ENCODE measurements at places on chromosomes 4 and X.

- no peak for DNase-seq
Measured at GRCh38 chr4:10023806-10024205, 2.5 kb upstream of the SLC2A9 start.

- DNase-seq: no peak
Measured at GRCh38 chr4:173883821-173884220, 353.8 kb upstream of the HAND2 start.

- no peak for DNase-seq
Measured at GRCh38 chr4:16738558-16738957, 159.9 kb downstream of the LDB2 start.

GRCh38 chr4:93414041-93414550 is 414.5 kb upstream of the ATOH1 start:
- no peak for DNase-seq

GRCh38 chrX:132404266-132404665 is 84.6 kb downstream of the MBNL3 start:
- no peak for DNase-seq

GRCh38 chrX:110384490-110384889 is 25.8 kb downstream of the RTL9 start:
- no peak for DNase-seq

- DNase-seq: no peak
Measured at GRCh38 chr4:40309250-40309774, 25.8 kb upstream of the CHRNA9 start.

DNA sequence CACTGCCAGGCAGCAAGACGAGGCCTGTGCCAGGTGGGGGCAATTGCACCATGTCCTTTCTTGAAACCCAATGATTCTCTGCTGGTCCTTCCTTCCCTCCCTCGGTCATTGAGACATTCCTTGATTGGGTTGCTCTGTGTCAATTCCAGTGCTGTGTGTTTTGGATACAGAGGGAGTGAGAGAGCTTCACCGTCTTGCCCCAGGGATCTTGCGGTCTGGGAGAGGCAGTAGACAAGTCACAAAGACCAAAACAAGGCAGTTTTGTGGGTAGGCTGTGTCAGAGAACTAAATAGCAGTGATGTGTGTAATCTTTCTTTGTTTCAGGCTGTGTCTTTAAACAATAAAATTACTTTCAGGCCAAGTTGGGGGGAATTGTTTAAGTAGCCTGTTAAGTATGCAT is 38.8 kb upstream of the TADA2B start:
- no peak for DNase-seq

DNA sequence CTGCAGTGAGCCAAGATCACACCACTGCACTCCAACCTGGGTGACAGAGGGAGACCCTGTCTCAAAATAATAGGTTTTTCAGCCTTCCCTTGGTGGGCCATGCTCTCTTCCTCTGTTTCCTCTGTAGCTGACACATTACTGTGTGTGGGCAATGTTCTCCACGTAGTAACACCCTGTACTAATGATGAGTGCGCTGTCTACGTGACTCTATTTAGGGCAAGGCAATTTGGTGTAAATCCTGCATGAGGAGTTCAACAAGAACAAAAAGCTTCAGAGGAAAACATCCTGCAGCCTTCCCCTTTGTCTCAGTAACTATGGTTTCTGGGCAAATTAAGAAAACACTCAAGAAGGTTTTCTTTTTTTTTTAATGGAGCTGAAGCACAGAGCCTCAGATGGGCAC is 24.4 kb upstream of the JAKMIP1 start:
- no peak for DNase-seq

GRCh38 chrX:77731821-77732419 is 54.1 kb downstream of the ATRX start:
- DNase-seq: no peak

DNA sequence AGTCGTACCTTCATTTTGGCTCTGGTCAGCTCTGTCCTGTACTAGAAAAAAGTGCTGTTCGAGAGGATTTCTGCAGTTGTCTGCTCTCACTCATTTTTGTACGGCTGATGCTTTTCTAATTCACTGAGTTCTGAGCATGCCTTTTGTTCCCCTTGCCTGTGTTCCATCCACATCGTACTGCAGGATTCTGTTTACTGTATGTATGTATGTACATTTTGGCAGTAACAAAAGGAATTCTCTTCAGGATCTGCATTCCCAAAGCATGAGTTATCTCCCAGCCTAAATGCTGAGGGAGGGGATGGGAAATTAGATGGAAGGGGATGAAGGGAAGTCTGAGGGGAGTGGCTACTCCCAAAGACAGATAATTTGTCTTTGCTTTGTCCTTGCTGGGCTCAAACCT is 87.6 kb downstream of the GBA3 start:
- DNase-seq: no peak

GRCh38 chr4:3484057-3484973 is 21.2 kb downstream of the DOK7 start:
- DNase-seq: no peak

GRCh38 chrX:136867518-136867917 is 13.0 kb downstream of the RBMX start:
- DNase-seq: no peak

GRCh38 chrX:68897118-68897945 is 68.5 kb downstream of the EFNB1 start:
- no peak for DNase-seq

GRCh38 chrX:56751071-56751470 is 22.0 kb downstream of the NBDY start:
- DNase-seq: no peak

- no peak for DNase-seq
Measured at GRCh38 chrX:39957816-39958566, 139.8 kb downstream of the BCOR start.

DNA sequence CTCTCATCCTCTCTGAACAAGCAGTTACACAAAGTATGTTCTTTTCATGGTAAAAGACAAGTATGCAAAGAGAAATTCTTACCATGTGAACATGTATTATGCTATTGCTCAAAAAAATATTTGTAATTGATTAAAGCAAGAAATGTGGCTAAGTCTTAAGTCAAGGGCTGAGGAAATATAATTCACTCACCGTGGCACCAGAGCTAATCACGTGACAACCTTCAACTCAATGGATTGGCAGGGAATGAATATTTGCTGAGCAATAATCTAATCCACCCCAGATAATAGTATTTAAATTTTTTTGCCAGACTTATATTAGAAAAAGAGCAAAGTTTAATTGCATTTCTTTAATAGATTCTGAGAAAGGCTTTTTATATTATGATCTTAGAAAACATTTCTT is 310.2 kb downstream of the HS3ST1 start:
- DNase-seq: no peak

- no peak for DNase-seq
Measured at GRCh38 chrX:16957751-16958150, 11.3 kb downstream of the REPS2 start.

- DNase-seq: no peak
Measured at GRCh38 chr4:24965627-24966026, 52.8 kb upstream of the CCDC149 start.

- DNase-seq: no peak
Measured at GRCh38 chr4:154015578-154015977, 226.7 kb upstream of the SFRP2 start.

- no peak for DNase-seq
Measured at GRCh38 chrX:139559383-139560042, 29.0 kb downstream of the F9 start.

GRCh38 chr4:15653864-15654592 is 1.1 kb downstream of the FBXL5 start:
- no peak for DNase-seq

- DNase-seq: no peak
Measured at GRCh38 chrX:29545878-29546277, 669.5 kb upstream of the MAGEB2 start.

DNA sequence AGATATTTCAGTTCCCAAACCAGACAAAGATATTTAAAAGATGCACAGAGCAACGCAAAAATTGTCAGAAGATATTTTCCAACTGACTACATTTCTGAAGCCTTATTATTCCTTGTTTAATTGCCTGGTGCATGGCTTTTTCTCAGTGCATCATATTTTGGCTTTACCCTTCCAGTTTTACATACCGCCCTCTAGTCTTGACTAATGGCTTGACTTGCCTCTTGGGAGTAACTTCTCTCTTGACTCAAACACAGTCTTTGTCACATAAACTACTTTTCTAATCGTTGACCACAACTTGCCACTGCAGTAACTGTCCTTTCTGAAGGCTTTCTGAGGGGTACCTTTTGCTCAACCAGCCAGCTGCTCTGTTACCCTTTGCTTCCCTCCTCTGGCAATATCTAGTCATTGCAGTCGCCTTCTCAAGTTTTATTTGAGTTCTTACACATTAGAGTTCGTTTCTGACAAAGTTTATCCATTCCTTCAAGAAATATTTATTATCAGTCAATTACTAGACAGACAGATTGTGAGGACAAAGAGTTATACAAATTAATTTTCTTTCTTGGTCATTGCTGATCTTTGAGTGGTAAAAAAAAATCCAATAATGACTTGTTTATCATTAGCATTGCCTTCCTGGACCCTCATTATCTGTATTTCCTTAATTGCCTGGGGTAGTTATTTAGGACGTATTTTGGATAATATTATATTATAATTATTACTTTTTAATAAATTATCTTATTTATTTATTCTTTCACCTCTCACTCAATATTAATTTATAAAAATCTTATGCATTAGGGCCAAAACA is 506.9 kb upstream of the PCDH10 start:
- no peak for DNase-seq

DNA sequence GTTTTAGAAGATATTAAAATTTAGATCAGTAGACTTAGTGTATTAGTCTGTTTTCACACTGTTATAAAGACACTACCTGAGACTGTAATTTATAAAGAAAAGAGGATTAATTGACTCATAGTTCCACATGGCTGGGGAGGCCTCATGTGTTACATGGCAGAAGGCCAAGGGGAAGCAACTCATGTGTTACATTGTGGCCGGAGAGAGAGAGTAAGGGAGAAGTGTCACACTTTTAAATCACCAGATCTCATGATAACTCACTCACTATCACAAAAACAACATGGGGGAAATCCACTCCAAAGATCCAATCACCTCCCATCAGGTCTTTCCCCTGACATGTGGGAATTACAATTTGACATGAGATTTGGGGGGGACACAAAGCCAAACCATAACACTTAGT is 1159.7 kb upstream of the PCDH7 start:
- no peak for DNase-seq

DNA sequence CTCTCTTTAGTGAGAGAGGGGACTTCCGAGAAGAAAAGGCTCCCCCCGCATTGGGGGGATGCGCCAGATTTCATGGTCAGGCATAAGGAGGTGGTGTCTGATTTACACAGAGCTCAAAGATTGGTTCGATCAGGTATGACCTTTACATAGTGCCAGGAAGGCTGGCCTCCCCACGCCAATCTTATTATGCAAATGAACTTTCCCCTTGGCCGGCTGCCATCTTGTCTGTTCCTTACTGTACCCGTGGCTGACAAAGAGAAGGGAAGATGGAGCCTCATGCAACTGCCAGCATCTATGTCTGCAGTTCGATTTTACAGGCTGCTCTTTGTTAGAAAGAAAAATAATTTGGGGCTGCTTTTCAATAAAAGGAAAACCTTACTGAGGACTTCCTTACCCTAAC is 197.2 kb downstream of the GPM6A start:
- no peak for DNase-seq

DNA sequence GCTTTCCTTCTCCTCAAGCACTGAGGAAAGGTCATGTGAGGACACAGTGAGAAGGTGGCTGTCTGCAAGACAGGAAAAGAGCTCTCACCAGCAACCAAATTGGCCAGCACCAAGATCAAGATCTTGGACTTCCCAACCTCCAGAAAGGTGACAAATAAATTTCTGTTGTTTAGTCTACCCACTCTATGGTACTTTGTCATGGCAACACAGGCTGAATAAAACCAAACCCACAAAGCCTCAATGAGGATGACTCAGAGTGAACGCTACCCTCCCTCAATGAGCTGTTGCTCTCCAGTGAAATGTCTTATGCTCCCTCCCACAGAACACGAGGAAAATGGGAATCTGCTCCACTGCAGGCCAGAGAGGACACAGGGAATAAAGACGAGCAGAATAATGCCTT is 244.1 kb downstream of the RAB28 start:
- DNase-seq: no peak

- no peak for DNase-seq
Measured at GRCh38 chr4:90187148-90187884, 60.1 kb downstream of the CCSER1 start.
